ENCODE measurements at places on chromosomes 2 and 18.

- no peak for DNase-seq
Measured at GRCh38 chr2:133418021-133418420, 150.2 kb downstream of the NCKAP5 start.

- no peak for DNase-seq
Measured at GRCh38 chr18:3346487-3346886, 84.6 kb downstream of the MYL12B start.

DNA sequence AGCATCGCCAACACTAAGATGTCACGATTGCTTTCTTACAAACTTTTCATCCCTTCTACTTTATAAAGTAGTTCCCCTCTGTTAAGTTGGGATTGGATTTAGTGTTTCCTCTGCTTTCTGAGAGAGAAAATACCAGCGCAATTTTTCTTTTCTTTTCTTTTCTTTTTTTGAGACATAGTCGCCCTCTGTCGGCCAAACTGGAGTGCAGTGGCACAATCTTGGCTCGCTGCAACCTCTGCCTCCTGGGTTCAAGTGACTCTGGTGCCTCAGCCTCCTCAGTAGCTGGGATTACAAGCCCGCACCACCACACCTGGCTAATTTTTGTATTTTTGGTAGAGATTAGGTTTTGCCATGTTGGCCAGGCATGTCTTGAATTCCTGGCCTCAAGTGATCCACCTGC, 9.0 kb downstream of the RELCH start:
- no peak for DNase-seq

GRCh38 chr2:67215214-67216055, 181.7 kb upstream of the ETAA1 start:
- DNase-seq: no peak

DNA sequence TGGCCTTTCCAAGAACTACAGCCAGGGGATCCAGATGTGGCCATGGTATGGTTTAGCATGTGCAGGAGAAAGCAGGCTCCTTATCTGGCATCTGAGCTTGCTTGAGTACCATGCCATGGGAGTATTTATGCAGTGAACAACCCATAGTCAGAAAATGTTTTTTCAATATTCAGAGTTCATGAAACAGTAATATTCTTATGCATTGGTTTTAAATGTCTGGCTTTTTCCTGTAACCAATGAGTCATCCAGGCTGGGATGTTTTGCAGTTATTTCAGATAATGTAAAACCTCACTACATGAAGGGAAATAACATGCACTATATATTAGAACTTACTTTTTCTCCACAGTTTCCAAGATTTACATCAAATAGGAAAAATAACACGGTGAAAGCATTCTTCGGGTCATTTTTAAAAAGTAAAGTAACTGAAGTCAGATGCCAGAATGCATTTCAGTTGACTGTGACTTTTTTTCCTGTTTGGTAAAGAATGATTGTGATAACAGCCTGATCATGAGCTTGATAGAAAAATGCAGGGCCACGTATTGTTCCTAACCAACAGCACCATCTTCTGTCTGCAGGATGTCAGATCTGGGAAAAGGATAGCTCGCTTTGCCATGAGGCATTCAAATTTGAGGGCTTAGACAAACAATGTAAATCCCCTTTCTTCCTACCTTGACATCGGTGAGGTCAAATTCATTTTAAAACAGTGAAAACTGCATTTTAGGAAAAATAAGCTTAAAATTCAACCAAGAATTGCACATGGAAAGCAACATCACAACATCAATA, 152.8 kb downstream of the DSC3 start:
- no peak for DNase-seq

DNA sequence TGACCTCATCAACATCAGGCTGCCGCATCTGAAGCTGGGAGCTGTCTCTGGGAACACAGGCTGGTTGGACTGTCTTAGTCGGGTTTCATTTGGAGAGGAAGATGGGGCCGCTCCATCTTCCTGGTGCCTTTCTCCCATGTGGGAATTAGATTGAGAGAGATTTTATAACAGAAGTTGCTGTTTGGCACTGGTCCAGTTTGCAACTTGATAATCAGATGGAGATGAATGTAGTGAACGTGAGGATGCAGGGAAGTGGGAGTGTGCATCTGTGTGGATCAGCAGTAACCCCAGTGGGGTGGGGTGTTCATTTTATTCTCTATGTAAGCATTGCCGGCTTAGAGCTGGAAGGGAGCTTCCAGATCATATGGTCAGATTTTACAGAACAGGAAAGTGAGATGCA, 250.9 kb downstream of the DCDC2C start:
- DNase-seq: no peak

All from activated gamma-delta T cell treated with Interleukin-2 at 50 U/mL for 16 hours (primary cell).